ENCODE measurements at places on chromosomes 16 and 17. TPM values are rescaled to one million over a fixed set of nuclear protein-coding genes. Genes with fewer than 3 reads are reported as not detected.

- DNase-seq: no peak
These were observed 364.9 kb upstream of the PMFBP1 start for GRCh38 chr16:72536723-72537435.

DNA sequence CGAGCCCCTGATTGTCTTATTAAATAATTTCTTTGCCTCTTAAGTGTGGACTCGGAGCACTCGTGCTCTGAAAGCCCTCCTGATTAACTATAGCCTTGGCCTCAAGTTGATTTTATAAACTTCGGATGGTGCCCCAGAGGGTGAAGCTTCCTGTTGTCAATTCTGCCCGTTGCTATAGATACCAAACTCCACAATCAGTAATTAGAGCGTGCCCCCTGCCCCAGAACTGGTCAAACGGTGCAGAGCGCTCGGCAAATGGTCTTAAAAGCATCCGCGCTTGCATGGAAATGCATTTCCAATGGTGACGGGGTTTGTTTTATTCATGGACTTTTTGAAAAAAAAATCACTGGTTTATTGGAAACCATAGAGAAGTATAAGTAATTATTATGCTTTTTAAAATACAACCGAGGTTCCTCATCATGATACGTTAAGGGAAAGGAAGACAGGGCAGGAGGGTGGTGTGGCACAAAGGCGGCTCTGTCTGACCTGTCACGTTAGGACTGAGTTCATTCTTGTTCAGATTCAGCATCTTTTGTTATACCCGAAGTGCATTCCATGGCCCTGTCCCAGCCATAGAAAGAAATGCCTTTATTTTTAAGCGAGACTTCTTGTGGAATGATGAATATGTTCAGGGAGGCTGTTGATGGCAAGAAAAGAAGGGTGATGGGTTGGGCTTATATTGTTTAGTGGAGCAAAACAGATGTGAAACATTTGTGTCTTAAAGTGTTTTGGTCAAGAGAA is 476.4 kb downstream of the MAF start:
- DNase-seq: no peak

DNA sequence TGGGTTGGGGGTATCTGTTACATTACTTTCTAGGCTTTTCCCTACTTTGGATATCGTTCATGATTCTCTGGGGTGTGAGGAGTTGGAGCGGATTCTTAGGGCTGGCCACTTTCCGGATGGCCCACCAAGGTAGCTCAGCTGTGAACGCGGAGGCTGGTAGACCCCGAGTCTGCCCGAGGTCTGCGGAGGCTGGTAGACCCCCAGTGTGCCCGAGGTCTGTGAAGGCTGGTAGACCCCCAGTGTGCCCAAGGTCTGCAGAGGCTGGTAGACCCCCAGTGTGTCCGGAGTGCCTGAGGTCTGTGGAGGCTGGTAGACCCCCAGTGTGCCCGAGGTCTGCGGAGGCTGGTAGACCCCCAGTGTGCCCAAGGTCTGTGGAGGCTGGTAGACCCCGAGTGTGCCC is 99.2 kb upstream of the ZNF469 start:
- no peak for DNase-seq

GRCh38 chr17:40316571-40317344 is 7.8 kb downstream of the RARA start:
- DNase-seq: no peak

DNA sequence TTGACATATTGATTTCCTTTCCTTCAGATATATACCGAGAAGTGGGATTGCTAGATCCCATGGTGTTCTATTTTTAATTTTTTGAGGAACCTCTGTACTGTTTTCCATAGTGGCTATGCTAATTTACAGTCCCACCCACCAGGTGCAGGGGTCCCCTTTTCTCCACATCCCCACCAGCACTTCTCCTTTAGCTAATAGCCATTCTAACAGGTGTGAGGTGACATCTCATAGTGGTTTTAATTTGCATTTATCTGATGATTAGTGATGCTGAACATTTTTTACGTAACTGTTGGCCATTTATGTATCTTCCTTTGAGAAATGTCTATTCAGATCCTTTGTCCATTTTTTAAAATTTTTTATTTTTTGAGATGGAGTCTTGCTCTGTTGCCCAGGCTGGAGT is 93.9 kb downstream of the SDR42E1 start:
- no peak for DNase-seq

DNA sequence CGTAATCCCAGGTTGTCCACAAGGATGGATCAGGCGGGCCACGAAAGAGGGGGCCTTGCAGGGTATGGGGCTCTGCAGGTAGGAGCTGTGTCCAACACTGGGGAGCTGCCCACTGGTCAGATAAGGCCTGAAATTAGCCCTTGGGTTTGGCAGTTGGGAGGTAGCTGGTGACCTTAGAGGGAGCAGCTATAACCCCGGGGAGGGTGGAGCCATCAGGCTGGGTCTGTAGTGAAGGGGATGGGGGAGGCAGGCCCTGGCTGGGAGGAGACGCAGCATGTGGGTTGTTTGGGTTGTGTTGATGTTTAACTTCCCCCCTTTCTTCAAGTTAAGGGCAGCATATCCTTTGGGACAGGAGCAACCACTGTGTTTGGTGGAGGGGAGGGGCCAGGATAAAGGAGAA is 5.9 kb downstream of the MLLT6 start:
- no peak for DNase-seq

DNA sequence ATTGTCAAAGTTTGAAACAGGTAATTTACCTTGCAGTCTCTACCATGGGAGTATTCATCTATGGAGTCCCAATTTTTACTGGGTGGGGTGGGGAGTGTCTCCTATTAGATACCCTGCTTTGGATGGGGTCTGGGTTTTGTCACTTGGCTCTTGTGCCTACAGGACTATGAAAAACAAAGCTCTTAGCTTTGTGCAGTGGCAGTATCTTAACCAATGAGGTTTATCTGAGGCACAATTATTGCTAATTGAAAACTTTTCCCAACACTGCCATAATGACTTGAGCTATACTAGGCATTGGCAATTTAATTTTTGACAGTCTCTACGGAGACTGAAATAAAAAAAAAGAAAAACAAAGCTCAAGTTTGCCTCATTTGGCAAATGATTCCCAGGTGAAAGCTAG is 3.8 kb upstream of the ZFP90 start:
- no peak for DNase-seq

TOX3 gene
- 11.1 TPM for total RNA-seq
